ENCODE measurements at places on chromosomes 1 and 21.

GRCh38 chr1:83706354-83706938 is 292.5 kb downstream of the TTLL7 start:
- DNase-seq = no peak

GRCh38 chr21:38820471-38821239 is 14.9 kb downstream of the ETS2 start:
- DNase-seq = no peak

- no peak for DNase-seq
Observed at GRCh38 chr1:19071674-19072281, 115.3 kb upstream of the IFFO2 start.

- no peak for DNase-seq
Observed at GRCh38 chr1:104195395-104195794, 445.7 kb downstream of the AMY1C start.

DNA sequence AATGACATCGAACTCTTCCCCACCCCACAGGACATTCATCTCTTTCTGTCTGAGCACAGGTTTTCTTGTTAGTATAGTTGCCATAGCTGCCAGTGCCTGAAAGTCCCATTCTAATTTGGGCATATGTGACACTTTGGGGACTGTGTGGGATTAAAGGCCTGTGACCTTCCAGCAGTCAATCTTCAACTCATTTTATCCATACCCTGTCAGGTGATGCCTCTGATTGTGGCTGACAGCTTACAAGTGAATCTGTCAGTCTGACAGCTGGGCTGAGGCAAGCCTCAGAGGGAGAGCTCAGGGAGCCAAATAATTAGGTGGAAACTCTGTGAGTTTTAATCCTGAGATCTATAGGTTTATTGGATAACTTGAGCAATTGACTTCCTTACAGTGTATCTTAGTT is 29.6 kb downstream of the ZCCHC17 start:
- DNase-seq = no peak

GRCh38 chr21:33396951-33397350 is 6.3 kb upstream of the IFNGR2 start:
- no peak for DNase-seq

- DNase-seq = no peak
Observed at GRCh38 chr1:113391649-113392271, 1.4 kb downstream of the MAGI3 start.

DNA sequence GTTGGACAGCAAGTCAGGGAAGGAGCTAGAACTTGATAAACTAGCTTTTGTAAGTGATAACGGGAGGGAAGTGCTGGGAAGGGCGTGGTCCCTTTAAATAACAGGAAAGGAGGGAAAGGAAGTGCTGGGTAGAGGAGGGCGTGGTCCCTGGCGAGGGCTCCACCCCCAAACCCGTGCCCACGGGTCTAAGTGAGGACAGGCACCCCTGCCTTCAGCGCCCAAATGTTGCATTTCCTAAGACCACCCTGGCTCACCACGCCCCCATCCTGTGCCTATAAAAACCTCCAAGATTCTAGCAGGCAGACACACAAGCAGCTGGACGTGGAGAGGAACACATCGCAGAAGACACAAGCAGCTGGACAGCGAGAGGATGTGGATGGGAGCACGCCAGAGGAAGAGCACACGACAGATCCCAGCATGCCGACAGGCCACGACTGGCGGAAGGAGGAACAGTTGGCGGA is 58.5 kb downstream of the PALMD start:
- DNase-seq = peak; percentile 80

DNA sequence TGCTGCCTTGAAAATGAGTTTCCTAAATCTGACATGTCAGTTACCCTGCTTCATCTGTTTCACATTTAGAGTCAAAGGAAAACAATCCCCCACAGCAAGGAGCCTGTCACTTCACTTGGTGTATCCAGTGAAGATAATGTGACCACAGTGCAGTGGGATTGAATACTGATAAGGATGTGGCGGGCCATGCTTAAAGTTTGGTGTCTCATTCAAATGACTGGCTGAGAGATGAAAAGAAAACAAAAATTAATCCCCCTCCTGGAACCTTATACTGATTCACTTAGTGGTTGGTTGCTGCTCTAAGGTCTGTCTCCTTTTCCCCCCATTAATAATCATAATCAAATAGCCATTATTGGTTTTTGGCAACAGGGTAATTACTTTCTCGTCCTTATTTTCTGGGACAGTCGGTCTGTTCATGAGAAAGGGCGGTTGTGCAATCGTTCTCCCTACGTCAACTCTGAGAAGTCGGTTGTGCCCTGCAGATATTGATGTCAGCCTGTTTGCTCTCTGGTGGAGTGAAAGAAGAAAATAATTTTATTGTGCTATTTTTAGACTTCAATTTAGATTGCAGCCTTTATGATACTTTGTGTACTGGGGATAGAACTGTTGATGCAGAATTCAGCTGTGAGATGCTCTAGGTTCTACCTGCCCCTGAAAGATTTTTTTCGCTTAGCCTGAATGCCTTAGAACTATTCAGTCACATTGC is 360.2 kb downstream of the DISC1 start:
- DNase-seq = peak; percentile 40

All from hematopoietic multipotent progenitor cell treated with erythropoietin and hydrocortisone succinate and interleukin-3 and kit ligand, for 8 days (in vitro differentiated cells).